ENCODE measurements at places on chromosomes 3 and 15. TPM values are rescaled to one million over a fixed set of nuclear protein-coding genes. Genes with fewer than 3 reads are reported as not detected.
A peak's percentile ranks its signal among the peaks of the same experiment; 100 is the strongest.

Gene CDAN1
- 11.9 TPM for total RNA-seq

Gene GOLGA8M
- 0.71 TPM for total RNA-seq

Gene TM6SF1
- 6.2 TPM for total RNA-seq

Gene PLS1
- total RNA-seq = 1.3 TPM

Gene CHCHD4
- total RNA-seq = 22.2 TPM

Gene GNAT1
- not detected for total RNA-seq

Gene CYP19A1
- total RNA-seq = 1.5 TPM

Gene TRIM42
- not detected for total RNA-seq

Gene GOLGA8S
- total RNA-seq = 0.17 TPM

Gene ABHD17C
- 7.1 TPM for total RNA-seq

Gene EPHB1
- 1.3 TPM for total RNA-seq

- H3K36me3 ChIP-seq = no peaks in the 10 kb centered on the region
- no peak overlapping the region for H3K4me3 ChIP-seq
- H3K27ac ChIP-seq = no peak overlapping the region
- no peaks in the 10 kb centered on the region for H3K27me3 ChIP-seq
These were observed 169.2 kb downstream of the ROBO1 start for GRCh38 chr3:79598594-79598993.

- no peaks in the 10 kb centered on the region for H3K27me3 ChIP-seq
- H3K4me1 ChIP-seq = no peaks in the 10 kb centered on the region
- H3K27ac ChIP-seq = no peak overlapping the region
- H3K36me3 ChIP-seq = no peaks in the 10 kb centered on the region
- H3K4me3 ChIP-seq = no peak overlapping the region
These were observed 158.8 kb downstream of the IL20RB start for GRCh38 chr3:137116619-137117018.

GRCh38 chr3:78368636-78369345, 1328.9 kb downstream of the ROBO2 start:
- no peaks in the 10 kb centered on the region for H3K36me3 ChIP-seq
- no peaks in the 10 kb centered on the region for H3K4me1 ChIP-seq
- no peak for DNase-seq
- H3K4me3 ChIP-seq = no peak overlapping the region

DNA sequence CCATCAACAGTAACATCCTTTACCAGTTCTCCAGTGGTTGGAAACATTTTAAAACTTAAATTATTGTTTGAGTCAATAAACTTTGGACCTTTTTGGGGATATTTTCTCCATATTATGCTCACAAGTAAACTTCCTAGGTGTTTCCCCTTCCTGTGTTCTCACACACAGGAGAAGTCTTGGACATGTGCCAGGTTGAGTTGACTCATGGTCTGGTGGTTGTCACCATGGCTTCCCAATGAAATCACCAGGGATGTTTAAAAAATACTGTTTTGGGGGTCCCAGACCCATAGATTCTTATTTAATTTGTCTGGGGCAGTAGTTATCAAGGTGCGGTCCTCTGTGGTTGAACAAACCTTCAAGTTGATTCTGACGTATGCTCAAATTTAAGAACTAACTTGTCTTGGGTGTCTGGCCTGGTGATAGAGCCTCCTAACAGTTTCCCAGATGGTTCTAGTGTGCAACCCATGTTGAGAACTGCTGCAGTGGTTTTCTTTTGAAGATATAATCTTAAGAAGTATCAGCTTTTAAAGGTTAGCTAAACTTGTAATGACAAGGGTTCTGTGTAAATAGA, 291.8 kb downstream of the EDEM1 start:
- H3K4me1 ChIP-seq = no peaks in the 10 kb centered on the region
- H3K27ac ChIP-seq = no peak overlapping the region
- no peaks in the 10 kb centered on the region for H3K27me3 ChIP-seq
- no peak overlapping the region for H3K4me3 ChIP-seq
- no peak for DNase-seq

- DNase-seq = no peak
- H3K27ac ChIP-seq = peak overlapping the region; percentile 93
- no peaks in the 10 kb centered on the region for H3K36me3 ChIP-seq
These were observed 20.5 kb downstream of the RBPMS2 start for GRCh38 chr15:64754663-64755426.

DNA sequence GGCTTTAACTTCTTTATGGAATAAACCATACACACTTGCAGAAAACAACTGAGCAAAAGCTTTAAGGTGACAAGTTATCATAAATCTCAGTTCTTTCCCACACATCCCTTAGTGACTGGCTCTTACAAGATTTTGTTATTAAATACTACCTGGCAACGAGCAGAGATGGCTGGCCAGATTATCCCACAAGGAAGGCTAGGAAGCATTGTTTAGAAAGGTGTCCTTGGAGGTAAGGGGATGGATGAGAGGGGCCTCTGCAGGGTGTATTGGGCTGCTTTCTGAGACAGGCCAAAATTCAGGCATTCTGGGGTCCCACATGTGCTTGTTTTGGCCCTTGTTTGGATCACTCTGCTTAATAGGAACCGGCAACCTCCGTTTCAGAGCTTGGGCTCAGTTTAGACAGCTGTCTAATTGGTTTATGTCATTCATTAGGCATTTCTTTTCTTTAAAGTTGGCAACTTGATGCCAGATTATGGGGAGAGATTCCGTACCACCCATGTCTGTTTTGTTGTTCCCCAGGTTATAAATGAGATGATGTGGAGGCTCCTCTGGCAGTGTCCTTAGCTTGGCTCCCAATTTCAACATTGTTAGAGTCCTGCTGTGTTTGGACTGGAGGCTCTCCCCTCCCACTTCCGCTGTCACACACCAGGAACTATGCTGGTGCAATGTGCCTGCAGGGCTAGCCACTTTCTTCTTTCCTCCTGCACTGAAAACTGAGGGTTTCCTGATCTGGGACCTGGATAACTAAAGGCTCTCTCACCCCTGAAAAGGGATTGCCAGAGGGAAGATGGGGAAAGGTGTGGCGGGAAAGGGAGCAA, 121.1 kb downstream of the TPRG1 start:
- no peaks in the 10 kb centered on the region for H3K36me3 ChIP-seq
- no peak overlapping the region for H3K4me3 ChIP-seq
- no peak overlapping the region for H3K27ac ChIP-seq
- no peaks in the 10 kb centered on the region for H3K27me3 ChIP-seq
- no peaks in the 10 kb centered on the region for H3K4me1 ChIP-seq
- DNase-seq = no peak

DNA sequence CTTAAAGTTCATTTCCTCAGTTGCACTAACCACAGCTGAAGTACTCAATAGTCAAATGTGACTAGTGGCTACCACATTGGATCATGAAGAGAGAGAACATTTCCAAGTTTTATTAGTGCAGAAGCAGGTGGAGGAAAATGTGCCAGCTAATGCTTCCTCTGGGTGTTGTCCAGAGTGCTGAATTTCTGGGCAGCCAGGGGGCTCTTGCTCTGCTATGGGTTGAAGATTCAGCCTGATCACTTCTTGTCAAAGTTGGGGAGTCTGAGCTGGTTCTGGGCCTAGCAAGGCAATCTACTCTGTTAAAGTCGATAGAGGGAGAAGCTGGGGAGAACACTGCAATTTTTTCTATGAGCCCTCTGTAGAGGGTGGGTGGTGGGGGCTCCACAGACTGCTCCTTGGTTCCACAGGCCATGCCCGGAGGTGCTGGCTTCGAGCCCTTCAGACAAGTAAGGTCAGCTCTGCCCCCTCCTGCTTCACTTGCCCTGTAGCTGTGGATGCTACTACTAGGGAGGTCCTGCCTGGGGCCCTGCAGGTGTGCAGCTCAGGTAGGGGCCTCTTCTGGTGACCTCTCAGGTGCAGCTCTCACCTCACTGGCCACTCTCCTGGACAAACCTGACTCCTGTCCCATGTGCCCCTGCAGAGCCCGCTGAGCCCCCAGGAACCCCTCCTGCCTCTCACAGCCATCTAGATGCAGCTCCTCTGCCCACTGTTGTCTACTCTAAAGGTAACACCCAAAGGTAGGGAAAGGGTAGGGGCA, 8.2 kb downstream of the ALG3 start:
- H3K4me1 ChIP-seq = peaks cover 9% of the 10 kb centered on the region
- no peak for DNase-seq
- H3K4me3 ChIP-seq = no peak overlapping the region
- H3K27me3 ChIP-seq = no peaks in the 10 kb centered on the region
- peaks cover 42% of the 10 kb centered on the region for H3K36me3 ChIP-seq

DNA sequence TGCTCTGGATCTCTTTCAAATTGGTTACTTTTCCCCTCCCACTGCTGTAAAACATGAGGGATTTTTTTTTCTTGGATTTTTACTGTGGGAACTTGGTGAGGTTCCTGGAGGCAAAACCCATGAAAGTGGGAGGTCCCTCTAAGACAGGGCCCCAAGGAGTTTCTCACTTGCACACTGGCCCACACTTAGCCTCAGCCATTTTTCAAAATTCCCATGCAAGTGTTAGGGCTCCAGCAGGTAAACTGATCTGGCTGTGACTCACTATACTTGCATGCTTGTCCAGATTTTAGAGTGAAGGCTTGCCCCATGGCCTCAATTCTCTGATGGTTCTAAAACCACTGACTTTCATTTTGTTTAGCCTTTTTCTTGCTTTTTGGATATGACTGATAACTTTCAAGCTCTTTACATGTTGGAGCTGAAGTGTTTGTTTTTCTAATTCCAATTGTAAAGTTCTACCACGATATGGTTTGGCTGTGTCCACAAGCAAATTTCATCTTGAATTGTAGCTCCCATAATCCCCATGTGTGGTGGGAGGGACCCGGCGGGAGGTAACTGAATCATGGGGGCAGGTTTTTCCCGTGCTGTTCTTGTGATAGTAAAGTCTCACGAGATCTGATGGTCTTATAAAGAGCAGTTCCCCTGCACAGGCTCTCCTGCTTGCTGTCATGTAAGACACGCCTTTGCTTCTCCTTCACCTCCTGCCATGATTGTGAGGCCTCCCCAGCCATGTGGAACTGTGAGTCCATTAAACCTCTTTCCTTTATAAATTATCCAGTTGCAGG, 37.7 kb downstream of the MCCC1 start:
- no peak overlapping the region for H3K27ac ChIP-seq
- H3K27me3 ChIP-seq = no peaks in the 10 kb centered on the region
- no peak overlapping the region for H3K4me3 ChIP-seq
- no peaks in the 10 kb centered on the region for H3K4me1 ChIP-seq
- no peak for DNase-seq

DNA sequence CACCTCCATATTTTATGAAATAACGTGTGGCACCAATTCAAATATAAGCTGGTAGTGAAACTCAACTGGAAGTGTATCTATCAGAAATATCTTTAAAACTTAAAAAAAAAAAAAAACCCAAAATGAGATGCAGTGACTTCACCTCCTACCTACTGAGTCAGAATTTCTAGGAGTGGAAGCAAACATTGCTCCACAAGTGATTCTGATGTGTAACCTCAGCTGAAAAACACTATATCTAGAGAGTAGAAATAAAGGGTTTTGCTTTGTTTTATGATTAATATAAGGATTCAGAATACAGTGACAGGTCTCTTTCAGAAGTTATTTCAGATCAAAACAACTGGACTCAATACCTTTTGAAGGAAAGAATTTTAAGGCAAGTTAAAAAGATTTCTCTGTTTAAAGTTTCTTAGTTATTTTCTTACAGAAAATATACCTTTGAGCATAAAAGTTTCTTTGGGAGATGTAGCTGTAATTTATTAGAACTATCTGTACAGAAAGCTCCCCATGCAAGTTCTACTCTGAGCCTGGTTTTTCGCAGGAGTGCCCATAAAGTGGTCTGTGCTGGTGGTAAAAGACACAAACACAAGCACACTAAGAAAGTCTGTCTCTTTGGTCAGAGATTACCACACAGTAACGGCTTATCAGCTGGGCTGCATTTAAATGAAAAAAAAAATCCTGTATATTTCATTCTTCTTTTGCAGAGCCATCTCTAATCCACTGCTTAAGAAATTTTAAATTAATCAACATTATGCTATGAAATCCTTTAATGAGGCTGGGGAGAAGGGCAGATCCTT, 59.9 kb upstream of the PPIB start:
- H3K36me3 ChIP-seq = no peaks in the 10 kb centered on the region
- no peak for DNase-seq
- H3K27me3 ChIP-seq = no peaks in the 10 kb centered on the region
- no peak overlapping the region for H3K27ac ChIP-seq
- H3K4me3 ChIP-seq = no peak overlapping the region

DNA sequence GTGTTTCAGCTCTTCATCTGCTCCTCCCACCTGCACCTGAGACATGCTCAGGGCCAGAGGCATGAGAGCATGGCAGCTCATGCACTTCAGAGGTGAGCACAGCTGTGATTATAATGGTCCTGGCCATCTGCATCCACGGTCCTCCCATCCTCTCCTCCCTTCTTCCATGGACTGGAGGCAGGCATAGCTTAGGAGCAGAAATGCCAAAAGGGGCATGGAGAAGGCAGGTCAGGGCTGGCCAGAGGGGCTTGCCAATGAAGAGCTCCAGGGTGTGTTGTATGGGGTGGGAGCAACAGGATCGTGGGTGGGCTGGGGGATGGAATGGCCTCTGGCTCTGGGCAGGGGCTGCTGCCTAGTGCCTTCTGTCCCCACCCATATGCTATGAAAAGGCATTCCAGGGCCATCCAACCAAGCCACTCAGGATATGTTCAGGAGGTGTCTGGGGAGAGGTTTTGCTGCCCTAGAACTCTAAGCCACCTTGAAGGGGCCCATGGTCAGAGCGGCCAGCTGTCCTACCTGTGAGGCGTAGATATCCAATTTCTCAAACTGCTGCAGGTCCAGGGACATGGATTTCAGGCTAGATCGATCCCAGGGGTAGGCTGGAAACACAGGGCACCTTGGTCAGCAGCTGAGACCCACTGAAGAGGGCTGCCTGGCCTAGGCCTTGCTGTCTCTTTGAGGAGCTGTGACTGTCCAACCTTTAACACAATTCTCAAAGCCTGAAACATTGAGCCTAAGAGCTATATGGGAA, 26.1 kb downstream of the KY start:
- peaks cover 6% of the 10 kb centered on the region for H3K36me3 ChIP-seq
- no peak overlapping the region for H3K27ac ChIP-seq
- H3K27me3 ChIP-seq = no peaks in the 10 kb centered on the region
- no peak overlapping the region for H3K4me3 ChIP-seq
- H3K4me1 ChIP-seq = no peaks in the 10 kb centered on the region

- H3K4me3 ChIP-seq = no peak overlapping the region
- peaks cover 34% of the 10 kb centered on the region for H3K27me3 ChIP-seq
- DNase-seq = no peak
- H3K27ac ChIP-seq = no peak overlapping the region
These were observed 32.9 kb upstream of the CYP11A1 start for GRCh38 chr15:74400313-74400860.

- no peaks in the 10 kb centered on the region for H3K36me3 ChIP-seq
- no peaks in the 10 kb centered on the region for H3K4me1 ChIP-seq
- H3K27me3 ChIP-seq = no peaks in the 10 kb centered on the region
- H3K4me3 ChIP-seq = no peak overlapping the region
- DNase-seq = no peak
- no peak overlapping the region for H3K27ac ChIP-seq
These were observed 378.2 kb upstream of the ALCAM start for GRCh38 chr3:104988496-104988895.

- H3K27me3 ChIP-seq = no peaks in the 10 kb centered on the region
- H3K27ac ChIP-seq = no peak overlapping the region
- H3K36me3 ChIP-seq = no peaks in the 10 kb centered on the region
- H3K4me1 ChIP-seq = peaks cover 6% of the 10 kb centered on the region
These were observed 60.3 kb downstream of the NOX5 start for GRCh38 chr15:69074843-69075224.

GRCh38 chr15:27595211-27595610, 503.9 kb downstream of the OCA2 start:
- H3K27ac ChIP-seq = no peak overlapping the region
- no peaks in the 10 kb centered on the region for H3K27me3 ChIP-seq
- DNase-seq = no peak
- H3K4me1 ChIP-seq = no peaks in the 10 kb centered on the region

All from esophagus muscularis mucosa (tissue), 4 donors.